Bone marrow (tissue), 2 donors: ENCODE measurements at places on chromosomes 1 and 21.

DNA sequence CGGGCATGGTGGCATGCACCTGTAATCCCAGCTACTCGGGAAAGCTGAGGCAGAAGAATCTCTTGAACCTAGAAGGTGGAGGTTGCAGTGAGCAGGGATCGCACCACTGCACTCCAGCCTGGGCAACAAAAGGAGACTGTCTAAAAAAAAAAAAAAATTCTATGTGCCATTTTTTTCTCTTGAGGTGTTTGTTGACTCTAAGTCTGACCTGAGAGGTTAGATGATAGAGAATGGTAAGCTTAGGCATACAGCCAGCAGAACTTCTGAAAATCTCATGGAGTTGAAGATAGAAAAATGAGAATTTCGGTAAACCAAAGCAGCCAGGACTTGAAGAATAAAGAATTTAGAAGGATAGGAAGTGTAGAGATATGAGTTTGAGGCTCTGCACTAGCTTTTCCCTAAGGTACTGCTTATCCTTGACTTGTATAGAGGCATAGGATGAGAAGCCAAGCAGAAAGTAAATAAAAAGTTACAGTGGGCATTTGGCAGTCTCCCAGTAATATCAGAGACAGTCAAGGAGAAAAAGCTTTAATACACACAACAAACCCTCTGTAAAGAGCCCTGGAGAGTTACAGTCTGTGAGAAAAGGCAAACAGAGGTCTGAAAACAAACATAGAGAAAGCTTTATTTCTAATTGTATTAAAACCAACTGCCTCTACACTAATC, 24.3 kb downstream of the F13B start:
- no peak for DNase-seq

DNA sequence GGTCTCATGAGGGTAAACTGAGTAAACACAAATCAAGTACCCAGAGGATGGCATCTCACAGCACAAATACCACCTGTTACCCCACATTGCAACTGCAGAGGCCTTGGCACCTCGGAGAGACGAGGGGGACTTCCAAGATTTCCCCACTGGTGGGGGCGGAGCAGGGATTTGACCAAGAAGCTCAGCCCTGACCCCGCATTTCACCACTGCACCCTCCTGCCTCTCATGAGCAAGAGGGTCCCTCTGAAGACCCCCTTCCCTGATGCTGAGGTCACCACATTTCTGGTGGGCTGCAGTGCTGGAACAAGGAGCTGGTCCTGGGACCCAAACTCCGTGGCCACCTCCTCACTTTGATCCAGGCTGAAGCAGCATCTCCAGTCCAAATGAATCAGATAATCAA, 342.4 kb downstream of the NPHP4 start:
- no peak for DNase-seq

DNA sequence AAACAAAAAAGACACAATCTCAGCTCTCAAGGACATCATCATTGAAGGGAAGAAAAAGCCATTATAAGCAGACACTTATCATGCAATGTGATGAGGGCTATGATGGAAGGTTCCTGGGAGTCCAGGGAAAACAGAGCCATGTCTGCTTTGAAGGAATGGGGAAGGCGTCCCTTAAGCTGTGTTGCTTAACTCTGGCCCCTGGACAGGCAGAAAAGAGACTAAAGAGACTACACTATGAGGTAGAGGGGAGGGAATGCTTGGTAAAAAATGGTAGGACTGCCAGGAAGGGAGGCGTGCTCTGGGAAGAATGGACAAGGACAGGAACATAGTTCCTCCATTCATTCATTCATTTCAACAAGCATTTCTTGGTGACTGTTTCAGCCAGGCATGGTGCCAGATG, 21.2 kb downstream of the ASAP3 start:
- no peak for DNase-seq

DNA sequence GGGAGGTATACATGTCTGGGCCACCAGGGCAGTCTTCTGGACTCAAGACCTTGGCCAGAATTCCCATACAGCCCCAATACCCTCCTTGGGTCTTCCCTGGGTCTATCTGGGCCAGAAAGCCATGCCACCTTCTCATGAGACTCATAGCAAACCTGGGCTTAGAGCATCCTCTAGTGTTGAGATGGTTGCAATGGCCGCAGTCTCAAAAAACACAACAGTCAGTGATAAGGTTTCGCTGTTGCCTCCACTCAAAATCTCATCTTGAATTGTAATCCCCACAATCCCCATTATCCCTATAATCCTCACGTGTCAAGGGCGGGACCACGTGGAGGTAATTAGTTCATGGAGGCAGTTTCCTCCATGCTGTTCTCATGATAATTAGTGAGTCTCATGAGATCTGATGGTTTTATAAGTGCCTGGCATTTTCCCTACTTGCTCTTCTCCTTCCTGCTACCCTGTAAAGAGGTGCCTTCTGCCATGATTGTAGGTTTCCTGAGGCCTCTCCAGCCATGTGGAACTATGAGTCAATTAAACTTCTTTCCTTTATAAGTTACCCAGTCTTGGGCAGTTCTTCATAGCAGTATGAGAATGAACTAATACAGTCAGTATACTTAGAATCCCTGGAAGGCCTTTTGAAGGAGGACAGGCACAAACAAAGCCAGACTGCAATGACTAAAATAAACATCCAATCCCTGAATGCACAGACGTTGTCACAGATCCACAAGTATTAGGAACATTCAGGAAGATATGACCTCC, 77.0 kb downstream of the CTH start:
- DNase-seq: peak; percentile 7

GRCh38 chr1:216020743-216021345, 402.4 kb downstream of the USH2A start:
- no peak for DNase-seq

GRCh38 chr1:36224537-36225282, 467 bp downstream of the THRAP3 start:
- no peak for DNase-seq

DNA sequence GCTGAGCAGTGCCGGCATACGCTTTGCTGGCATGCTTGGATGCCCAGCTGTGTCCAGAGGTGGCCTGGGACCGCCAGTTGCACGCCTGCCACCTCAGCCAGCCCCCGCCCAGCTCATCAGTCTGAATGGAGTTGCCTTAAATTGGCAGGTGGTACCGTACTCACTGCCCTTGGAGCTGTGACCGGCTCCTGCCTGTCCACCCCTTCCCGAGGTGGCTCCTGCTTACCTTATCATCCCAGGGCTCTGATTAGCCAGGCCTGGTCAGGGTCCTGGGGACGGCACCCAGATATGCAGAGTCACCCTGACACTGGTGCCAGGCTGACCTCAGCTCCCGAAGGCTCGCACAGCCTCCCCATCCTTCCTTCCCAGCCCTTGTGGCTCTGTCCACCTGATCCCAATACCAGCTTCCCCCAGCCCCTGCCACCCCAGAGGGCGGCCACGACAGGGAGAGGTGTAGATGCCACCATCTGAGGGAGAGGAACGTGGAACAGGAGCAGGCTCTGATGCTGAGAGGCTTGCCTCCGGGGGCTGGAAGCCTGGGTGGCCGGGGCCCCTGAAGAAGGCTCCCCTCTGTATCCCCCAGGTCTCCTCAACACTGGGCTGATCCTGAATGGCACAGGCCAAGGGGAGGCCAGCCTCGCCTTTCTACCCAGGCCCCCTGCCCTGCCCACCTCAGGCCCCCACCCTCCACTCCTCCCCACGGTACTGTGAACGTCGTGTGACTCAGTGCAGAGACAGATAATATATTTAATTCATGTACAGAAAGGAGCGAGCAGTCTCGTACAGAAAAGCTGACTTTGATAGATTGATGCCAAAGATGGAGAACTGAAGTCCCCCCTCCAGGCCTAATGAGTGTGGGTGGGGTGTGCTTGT, 27.8 kb downstream of the CDK18 start:
- no peak for DNase-seq

GRCh38 chr1:86997538-86997937, 83.1 kb downstream of the HS2ST1 start:
- no peak for DNase-seq

GRCh38 chr1:67748630-67749029, 63.6 kb downstream of the GADD45A start:
- no peak for DNase-seq

DNA sequence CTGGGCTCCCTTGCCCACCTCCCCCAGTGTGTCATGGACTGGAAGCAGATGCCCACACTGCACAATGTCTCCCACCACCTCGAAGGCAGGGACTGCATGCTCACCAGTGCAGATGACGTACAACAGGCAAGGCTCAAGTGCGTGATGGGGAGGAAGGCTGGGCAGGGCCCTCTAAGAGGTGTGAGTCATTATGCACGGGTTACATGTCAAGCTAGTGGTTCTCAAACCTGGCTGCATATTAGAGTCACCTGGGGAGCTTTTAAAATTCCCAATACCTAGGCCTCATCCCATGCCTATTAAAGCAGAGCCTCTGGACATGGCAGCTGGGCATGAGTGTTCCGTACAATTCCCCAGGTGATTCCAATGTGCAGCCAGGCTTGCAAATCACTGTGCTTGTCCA, 137.9 kb upstream of the NGF start:
- no peak for DNase-seq

DNA sequence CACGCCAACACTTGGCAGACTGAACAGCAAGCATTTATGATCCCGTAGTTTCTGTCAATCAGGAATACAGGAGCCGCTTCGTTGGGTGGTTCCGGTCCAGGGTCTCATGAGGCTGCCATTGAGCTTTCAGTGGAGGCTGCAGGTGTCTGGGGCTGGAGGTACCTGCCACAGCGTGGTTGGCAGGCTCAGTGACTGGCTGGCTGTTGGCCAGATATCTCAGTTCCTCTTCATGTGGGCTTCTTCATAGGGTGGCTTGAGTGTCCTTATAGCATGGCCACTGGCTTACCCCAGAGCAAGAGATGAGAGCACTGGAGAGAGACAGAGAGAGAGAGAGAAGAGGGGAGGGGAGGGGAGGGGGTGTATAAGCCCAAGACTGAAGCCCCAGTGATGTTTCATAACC, 29.3 kb downstream of the PIK3CD start:
- DNase-seq: no peak

DNA sequence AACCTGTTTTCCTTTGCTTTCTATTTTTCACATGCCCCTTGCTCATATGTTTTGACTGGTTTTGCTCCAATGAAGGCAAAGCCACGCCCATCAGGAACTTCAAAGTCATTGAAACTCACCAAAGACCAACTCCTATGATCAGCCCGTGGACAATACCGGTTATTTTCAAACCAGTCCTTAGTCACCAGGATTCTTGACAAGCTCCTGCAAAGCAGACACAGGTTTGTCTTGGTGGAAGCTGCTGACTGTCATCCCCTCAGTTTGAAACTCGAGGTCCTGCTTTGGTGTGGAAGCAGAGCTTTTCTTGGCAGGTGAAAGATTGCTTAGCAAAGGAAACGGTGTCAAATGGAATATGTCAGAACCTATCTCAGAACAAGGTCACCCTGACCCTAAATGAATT, 384.7 kb upstream of the CXADR start:
- DNase-seq: no peak

- DNase-seq: no peak
Measured at GRCh38 chr1:9848022-9848421, 24.3 kb upstream of the CLSTN1 start.

GRCh38 chr1:56915960-56916359, 49.9 kb downstream of the C8B start:
- DNase-seq: no peak

DNA sequence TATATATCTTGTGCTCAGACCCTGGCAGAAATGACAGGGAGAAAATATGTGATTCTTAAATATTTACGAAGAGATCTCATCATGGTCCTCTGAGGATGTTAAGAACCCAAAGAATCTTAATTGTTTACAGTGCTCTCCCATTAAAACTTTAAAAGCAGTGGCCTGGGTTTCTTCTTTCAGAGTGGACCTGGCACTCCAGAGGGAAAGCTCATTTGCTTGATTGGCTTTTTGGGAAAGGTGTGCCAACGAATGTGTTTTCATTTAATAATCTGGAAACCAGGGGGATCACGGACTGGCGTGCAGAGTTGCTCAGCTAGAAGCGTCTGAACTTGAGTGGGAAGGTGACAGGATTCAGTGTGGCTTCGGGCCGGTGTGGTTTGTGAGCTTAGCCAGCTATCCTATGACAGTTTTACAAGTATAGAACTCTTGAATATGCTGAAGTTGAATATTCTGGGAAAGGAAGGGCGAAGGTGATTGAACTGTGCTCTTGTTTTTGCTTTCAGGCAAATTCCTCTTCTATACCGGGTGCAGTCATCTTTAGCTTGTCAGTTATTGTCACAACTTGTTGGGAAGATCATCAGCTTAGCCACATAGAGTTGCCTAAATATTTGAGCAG, 154.8 kb downstream of the C1orf21 start:
- DNase-seq: no peak

DNA sequence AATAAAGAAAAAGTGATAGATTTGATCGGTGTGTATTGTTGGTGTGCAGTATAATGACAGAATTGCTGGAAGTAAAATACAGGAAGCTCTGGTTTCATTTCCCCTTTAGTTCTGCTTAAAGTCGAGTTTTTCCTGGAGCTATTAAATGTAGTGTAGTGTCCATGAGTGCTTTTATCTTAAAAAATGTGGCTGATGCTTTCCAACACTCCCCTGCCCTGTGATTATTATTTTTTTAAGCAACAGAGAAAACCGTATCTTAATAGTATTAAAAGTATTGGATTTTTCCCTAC, 1.1 kb downstream of the LGALS8 start:
- DNase-seq: no peak

GRCh38 chr1:45155423-45155822, 51.0 kb downstream of the ZSWIM5 start:
- no peak for DNase-seq

DNA sequence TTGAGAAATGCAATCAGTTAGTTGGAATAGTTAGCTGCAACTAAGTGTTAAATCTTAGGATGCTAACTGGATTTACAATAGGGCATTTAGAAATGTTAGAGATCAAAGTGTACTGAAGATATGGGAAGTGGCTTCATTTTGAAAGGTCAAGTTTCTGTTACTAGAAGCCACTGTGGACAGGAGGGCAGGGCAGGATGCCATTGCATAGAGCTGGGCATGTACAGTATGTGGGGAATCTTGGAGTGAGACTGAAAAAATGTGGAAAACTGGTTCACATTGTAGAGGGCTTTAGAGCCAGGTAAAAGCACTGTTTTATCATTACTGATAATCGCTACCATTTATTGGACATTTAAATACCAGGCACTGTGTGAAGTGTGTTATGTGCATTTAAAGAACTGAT, 31.0 kb downstream of the ARID1A start:
- DNase-seq: no peak

GRCh38 chr1:81915937-81916336, 115.2 kb downstream of the ADGRL2 start:
- DNase-seq: no peak

DNA sequence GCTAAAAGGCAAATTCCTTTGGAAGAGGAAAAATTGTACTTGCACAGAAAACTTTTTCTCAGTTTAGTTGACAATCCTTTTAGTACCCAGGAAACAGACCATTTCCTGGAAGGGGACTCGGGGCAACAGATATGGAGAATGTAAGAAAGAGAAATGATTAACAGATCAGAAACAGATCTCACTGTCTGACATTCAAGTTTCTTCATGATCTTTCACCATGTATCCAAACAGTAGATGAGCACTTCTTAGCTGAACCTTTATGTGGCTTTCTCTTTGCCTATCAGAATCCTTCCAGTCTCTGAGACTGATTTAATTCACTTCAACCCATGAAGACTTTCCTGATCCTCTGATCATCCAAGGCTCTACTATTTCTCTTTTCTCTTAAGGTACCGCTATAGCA, 2.7 kb downstream of the TTLL7 start:
- DNase-seq: no peak
